ENCODE measurements at places on chromosomes 7 and 10.

DNA sequence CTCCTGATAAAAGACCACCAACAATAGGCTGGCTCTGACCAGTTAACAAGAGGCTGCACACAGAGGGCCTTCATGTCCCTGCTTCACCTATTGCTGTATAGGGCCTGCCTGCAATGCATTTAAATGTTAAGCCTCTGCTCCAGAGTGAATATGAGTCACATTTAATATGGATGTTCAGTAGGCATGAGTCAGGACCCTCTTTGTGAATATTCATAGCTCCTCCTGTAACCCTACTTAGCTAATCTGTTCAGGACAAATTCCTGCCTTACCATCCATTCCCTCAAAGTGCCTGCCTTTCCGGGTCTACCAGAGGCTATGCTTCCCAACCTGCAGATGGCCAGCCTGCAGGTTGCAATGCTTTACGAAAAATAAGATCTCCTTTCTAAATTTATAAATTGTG, 32.5 kb downstream of the ARHGAP22 start:
- DNase-seq = no peak

GRCh38 chr7:45026984-45027773, 27.2 kb downstream of the CCM2 start:
- no peak for DNase-seq

- no peak for DNase-seq
Measured at GRCh38 chr10:71044720-71045119, 156.4 kb upstream of the PCBD1 start.

DNA sequence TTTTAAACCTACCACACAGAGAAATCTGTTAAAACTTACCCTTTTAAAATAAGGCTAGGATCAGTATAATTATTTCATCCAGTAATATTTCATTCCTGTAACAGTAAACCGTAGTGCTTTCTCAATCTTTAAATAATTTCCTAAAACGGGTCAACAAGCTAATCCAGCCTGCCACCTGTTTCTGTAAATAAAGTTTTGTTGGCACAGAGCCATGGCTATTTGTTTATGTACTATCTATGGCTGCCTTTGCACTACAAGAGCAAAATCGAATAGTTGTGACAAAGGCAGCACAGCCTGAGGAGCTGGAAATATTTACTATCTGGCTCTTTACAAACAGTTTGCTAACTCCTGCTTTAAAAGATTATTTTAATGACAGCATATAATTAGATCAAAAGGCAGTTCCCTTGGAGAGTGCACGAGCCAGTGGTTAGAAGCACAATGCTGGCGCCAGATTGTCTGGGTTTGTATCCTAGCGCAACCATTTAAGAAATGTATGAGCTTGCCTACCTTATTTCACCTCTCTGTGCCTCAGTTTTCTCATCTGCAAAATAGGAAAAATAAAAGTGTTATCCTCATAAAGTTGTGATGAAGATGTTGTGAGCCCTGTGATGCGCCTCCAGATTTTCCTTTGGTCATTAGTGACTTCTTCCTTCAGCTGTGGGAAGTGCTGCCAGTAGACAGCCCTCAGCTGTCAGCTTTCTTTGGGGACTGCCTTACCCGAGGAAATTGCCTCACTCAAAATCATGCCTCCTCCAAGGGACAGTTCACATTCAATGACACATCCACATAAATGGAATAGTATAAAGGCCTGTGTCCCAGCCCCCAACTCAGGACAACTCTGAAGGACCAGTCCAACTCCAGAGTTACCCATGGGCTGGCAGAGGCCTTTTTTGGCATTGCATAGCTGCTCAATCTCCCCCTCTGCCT, 11.8 kb upstream of the MIOS start:
- no peak for DNase-seq

DNA sequence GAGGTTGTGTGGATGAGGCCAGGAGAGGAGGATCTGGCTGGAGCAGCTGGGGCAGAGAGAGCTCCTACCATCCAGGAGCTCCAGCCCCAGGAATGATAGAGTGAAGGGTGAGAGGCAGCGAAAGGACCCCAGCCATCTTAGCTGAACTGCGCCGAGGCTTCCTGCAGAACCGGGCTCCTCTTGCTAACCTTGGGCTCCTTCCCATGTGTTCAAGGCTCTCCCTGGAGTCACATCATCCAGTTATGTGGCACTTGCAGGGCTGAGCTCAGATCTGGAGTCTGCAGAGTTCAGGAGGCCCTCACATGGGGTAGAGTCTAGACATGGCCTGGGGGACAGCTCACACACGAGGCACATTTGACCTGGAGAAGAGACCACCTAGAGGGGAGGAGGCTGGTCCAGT, 225.0 kb upstream of the ZNF32 start:
- no peak for DNase-seq

DNA sequence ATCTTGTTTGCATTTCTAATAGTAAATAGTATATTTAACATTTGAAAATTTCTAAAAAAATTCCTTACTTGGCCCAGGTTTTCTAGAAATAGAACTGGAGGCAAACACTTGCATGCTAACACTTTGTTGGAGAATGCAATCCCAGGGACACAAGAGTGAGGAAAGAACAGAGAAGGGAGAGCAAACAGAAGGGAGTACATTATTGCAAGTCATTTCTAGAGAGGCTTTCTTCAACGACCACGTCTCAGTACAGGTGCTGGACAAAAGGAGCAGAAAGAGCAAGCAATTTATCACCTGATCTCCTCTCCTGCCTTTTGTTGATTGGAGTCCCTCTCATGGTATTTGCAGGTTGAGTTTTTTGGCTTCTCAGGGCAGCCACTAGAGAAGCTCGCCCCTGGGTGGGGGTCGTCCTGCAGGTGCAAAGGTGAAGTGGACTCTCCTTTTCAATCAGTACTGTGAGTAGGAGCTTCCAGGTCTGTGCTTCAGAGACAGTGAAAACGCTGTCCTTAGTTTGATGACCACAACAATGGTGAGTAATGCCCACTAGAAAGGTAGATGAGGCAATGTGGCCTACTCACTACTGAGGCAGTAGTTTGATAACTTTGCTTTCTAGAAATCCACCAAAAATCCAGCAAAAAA, 5.2 kb downstream of the CPED1 start:
- no peak for DNase-seq

Data from stimulated activated CD8-positive, alpha-beta memory T cell treated with anti-CD3 and anti-CD28 coated beads, Interleukin-7, amount 100 ng/mL, for 1 hour (primary cell).